ENCODE measurements at places on chromosomes 5 and 9.

GRCh38 chr5:166346726-166347374 lies 1944.6 kb upstream of the WWC1 start:
- no peak for DNase-seq

DNA sequence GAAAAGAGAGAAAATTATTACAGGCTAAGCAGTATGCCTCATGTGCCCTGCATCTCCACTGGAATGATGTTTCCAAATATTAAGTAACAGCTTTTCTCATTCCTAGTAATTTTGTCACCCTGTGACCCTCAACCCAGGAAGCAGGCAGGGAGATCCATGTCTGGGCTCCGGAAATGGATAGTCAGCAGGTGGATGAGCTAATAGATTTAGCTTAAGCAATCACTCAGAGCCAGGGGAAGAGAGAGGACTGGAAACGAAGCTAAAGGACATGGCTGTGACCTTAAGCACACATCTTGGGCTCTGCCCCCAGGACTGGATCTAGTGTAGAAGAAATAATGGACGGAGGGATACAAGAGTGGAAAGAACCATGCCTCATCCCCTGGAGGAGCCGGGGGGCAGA lies 89.5 kb downstream of the ARSB start:
- no peak for DNase-seq

DNA sequence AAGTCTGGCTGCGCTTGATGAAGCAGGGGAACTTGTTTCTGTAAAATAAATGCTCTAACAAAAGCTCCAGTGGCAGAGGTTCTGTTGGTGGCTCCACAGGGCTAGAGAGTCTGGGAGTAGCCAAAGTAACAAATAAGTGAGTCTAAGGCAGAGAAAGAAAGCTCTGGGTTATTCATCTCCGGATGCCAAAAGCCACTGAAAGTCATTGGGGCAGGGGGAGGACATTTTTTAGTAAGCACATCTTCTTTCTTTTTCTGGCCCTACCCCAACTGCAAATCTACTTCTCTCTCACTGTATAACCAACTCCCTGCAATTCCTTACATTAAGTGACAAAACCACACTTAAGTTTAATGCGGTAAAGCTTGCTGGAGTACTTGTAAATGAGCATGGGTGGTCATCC lies 141.6 kb downstream of the INSYN2B start:
- no peak for DNase-seq

GRCh38 chr5:95619514-95620029 lies 315 bp upstream of the GPR150 start:
- DNase-seq, result no peak

DNA sequence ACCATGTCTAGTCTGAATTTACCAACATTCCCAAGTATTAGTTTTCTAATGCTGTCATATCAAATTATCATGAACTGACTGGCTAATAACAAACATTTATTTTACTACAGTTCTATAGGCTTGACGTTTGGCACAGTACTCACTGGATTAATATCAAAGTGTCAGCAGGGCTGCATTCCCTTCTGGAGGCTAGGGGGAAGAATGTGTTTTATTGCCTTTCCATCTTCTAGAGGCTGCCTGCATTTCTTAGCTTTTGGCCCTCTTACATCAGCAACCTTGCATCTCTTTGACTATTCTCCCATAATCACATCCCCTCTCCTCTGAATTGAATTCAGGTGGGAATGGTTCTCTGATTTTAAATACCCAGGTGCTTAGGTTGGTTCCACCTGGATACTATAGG lies 84.7 kb downstream of the EDIL3 start:
- no peak for DNase-seq

GRCh38 chr9:88987661-88988060 lies 3.6 kb upstream of the S1PR3 start:
- no peak for DNase-seq

GRCh38 chr9:110021891-110022290 lies 186.1 kb downstream of the C9orf152 start:
- no peak for DNase-seq

- DNase-seq, result no peak
These were observed 353.1 kb upstream of the BRINP1 start for GRCh38 chr9:119722384-119722783.

DNA sequence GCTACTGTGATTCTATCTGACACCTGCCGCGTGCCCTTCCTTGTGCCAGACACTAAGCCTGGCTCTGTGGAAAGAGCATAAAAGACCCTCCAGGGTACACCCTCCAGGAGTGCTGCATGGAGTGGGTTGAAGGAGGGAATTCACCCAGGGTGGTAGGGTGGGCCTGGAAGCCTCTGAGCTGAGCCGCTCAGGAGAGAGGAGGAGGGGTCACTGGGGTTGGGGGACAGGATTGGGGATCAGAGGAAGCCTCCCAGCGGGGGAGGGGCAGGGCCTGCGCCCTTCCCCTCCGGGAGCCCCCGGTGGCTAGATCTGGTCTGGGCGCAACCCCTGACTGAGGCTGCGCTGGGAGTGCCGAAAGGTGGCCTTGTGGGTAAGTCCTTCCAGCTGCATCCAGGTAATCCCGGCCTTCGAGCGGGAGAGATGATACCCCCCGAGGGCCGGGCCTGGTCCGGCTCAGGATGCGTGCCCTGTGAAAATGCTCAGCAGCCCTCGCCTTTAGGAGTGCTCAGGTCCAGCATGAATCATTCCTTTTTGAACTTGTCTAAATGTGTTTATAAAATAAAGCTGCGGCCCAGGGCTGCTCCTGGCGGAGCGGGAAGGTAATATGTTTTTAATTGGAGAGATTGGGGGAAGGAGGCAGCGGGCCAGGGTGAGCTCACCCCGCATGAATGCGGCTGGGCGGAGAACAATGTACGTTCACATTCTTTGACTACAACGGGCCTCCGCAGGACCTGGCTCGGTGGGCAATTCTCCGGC lies 118.1 kb upstream of the SMIM23 start:
- DNase-seq, result no peak

DNA sequence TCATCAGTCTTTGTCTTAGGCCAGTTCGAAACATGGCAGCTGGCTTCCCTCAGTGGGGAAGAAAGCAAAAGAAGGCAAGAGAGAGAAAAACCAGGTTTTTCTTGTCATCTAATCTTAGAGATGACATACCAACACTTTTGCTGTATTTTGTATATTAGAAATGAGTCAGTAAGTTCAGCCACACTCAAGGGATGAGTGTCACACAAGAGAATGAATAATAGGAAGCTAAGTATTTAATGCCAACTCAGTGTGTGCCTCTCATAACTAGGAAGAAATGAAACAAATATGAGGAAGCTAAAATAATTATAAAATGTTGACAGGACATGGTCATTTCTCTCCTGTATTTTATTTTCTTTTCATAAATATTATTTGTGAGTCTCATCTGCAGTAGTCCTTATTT lies 65.3 kb downstream of the CDH12 start:
- DNase-seq, result no peak

GRCh38 chr5:158718738-158719505 lies 380.8 kb downstream of the EBF1 start:
- DNase-seq, result no peak

DNA sequence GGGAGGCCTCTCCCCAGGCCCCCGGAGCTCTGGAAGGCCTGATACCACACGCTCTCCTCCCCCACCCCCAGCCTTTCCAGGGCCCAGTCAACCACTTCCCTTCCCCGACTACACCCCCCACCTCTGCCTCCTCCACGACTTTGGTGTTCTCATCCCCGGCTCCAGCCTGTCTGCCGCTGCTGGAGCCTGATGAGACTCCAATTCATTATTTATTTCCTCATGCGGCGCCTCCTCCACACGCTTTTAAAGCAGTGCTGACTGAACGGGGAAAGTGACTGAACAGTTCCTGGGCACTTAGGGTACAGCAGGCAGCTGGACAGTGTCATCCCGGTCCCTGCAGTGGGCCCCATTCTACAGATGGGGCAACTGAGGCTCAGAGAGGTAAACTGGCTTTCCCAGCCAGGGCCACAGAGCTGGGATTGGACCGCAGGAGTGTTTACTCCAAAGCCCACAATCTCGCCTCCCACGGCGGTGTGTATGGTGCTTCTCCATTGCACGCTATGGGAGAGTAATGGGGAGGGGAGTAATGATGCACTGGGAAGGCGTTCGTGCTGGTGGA lies 15.9 kb upstream of the RPL26L1 start:
- DNase-seq, result no peak

Data from stimulated activated CD4-positive, alpha-beta T cell treated with anti-CD3 and anti-CD28 coated beads, Interleukin-2, amount 100 ng/mL, for 48 hours (primary cell).